Vagina (tissue), 2 donors: ENCODE measurements at places on chromosomes 5 and 9.

DNA sequence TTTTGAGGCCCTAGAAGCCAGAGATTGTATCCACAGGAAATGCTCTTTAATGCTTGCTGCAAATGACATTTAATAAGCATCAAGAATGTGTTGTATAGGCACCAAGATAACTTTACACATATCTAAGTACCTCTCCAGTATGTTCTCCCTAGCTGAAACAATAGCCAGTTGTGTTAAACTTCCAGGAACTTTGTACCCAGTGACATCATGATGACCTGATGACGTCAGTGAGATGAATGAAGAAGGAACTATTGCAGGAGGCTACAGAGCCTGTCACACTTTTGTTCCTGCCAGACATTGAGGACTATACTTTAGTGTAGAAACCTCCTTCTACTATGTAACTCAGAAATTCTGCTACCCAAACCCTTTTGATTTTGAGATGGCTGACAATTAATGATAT is 129.8 kb downstream of the CD180 start:
- no peak for DNase-seq

DNA sequence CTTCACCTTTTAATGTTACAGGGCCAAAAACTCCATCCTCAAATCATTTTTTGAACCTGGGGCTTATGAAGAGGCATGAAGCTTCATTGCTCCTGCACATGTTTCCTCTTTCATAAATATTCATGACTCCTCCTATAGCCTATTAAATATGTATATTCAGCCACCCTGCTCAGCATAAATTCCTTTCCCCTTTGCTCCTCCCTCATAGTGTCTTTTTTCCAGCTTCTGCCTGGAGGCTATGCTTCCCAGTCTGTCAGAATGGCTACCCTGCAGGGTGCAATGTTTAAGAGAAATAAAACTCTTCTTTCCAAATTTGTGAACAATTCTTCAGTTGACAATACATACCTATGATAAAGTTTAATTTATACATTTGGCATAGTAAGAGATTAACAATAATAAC is 1082.9 kb upstream of the CDH18 start:
- DNase-seq, result no peak

- DNase-seq, result no peak
These were observed 16.5 kb upstream of the ISCA1 start for GRCh38 chr9:86298873-86299272.

- no peak for DNase-seq
These were observed 436.7 kb downstream of the CETN3 start for GRCh38 chr5:89972901-89973300.

DNA sequence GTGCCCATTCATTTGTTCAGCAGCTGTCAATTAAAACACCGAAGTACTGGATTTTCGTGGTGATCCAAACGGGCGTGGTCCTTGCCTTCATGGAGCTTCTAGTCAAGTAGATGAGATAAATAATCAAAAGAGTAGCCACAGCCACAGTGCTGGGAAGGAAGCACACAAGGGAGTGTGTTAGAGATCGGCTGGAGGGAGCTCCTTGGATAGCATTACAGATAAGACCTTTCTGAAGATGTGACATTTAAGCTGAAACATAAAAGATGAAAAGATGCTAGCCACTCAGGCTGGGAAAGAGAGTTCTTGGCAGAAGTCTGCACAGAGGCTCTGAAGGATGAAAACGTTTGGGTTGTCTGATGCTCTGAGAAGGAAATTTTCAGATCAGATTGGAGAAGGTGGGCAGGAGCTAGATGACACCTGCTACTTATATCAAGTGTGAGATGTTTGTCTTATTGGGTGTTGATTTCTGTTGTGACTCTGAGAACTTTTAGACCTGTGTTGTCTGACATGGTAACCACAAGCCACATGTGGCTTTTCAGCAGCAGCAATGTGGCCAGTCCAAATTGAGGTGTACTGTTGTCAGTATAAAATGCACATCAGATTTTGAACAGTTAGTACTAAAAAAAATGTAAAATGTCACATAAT is 123.9 kb downstream of the TLE4 start:
- DNase-seq, result no peak

GRCh38 chr5:76294573-76294972 is 108.5 kb upstream of the IQGAP2 start:
- no peak for DNase-seq

DNA sequence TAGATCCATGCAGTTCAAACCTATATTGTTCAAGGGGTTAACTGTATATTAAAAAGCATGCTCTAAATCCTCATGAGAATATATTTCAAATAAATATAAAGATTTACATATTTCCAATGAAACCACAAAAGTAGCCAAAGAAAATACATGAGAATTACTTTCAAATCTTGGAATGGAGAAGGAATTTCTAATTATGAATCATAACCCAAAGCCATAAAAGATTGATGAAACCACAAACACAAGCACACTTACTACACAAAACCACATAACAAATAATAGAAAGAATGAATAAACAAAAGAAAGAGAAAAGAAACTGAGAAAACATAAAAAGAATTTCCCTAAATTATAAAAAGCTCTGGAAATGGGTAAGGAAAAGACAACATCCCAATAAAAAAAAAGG is 16.0 kb downstream of the ERP44 start:
- no peak for DNase-seq

- DNase-seq, result no peak
These were observed 60.7 kb downstream of the BHMT start for GRCh38 chr5:79172269-79172668.

- DNase-seq, result no peak
These were observed 288.5 kb downstream of the ZNF608 start for GRCh38 chr5:124457901-124458300.

- DNase-seq, result no peak
These were observed 118.6 kb downstream of the SEMA6A start for GRCh38 chr5:116456036-116456435.

DNA sequence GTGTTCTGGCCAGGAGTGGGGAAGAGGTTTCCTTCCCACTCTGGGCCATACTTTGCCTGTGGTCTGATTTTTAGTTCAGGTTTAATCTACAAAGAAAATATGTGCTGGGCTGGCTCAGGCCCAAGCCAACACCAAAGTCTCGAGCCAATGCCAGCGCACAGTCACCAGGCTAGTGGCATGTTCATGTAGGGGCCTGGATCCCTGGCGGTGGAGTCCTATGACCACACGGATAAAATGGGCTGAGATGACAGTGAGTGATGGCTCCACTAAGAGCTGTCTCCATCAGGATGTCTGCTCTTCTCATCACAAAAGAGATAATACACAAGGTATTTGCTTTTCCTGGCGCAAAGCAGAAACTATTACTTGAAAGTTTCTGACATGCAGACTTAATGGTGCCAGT is 92.9 kb upstream of the PTPN3 start:
- no peak for DNase-seq

DNA sequence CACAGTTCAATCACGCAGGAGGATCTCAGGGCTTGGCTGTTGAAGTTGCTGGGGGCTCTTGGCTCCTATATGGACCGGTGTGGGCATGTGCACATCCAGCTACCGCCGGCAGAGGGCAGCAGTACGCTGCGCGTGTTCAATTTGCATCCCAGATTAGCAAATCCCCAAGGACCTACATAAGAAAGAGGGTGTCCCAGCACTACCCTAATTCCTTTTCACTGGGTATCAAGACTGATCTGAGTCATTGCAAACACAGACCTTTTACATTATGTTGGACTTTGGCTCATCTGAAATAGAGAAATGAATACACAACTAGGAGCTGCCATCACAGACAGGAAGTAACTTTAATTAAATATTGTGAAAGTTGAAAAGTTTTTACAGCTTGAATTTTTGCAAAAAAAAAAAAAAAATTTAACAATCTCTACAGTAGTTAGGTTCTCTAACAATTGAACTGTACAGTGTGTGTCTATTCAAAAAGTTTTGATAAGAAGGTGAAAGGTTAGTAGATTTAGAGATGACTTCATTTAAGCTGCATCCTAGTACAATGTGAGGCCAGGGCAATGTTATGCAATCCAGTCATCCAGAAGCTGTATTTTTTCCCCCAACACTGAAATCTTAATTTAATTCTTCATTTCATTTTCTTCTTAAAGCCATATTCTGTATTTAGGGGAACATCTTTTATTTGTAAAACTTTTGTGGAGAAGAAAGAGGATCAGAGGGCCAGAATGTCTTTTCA is 404.0 kb downstream of the EBF1 start:
- no peak for DNase-seq

GRCh38 chr5:140227046-140227445 is 52.1 kb downstream of the CYSTM1 start:
- no peak for DNase-seq

DNA sequence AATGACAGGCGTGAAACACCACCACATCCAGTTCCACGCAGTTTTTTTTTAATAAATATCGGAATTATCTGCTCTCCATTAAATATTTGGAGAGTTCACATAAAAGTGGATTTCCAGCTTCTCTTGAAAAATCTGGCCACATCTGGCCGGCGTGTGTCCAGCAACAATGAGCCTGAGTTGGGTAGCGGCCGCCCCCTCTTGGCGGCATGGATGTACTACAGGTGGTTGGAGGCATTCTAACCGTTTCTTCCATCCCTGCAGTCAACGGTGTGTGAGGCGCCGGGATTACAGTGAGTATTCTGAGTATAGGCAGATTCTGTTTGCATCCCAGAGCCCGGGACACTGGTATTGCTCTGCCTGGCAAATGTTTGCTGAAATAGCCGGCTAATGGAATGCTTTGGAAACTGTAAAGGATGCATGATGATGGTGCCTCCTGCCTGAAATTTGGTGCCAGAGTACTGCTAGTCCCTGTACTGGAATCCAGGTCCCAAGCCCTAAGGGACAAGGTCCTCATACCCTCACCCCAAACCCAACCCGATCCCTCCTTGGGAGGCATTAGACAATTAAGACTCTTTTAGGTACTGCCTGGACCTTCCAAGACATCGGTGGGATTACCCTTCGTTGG is 13.6 kb upstream of the GM2A start:
- DNase-seq, result no peak

DNA sequence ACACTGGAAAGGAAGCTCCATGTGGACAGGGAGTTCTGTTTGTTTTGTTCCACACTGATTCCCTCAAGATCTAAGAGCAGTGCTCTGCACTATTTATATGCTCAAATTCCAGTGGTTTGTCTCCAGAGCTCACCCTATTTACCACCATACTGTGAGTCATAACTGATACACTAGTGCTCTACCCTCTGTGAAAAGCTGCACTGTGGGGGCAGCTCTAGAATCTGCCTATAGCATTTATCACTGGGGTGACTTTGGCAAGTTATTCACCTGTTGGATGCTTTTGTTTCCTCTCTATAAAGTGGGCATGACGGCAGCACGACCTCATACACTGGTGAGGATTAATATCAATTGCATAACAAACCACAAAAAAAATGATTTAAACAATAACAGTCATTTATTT is 307.8 kb downstream of the NR2F1-AS1 start:
- DNase-seq, result no peak

GRCh38 chr5:76927961-76928360 is 24.9 kb upstream of the CRHBP start:
- no peak for DNase-seq

DNA sequence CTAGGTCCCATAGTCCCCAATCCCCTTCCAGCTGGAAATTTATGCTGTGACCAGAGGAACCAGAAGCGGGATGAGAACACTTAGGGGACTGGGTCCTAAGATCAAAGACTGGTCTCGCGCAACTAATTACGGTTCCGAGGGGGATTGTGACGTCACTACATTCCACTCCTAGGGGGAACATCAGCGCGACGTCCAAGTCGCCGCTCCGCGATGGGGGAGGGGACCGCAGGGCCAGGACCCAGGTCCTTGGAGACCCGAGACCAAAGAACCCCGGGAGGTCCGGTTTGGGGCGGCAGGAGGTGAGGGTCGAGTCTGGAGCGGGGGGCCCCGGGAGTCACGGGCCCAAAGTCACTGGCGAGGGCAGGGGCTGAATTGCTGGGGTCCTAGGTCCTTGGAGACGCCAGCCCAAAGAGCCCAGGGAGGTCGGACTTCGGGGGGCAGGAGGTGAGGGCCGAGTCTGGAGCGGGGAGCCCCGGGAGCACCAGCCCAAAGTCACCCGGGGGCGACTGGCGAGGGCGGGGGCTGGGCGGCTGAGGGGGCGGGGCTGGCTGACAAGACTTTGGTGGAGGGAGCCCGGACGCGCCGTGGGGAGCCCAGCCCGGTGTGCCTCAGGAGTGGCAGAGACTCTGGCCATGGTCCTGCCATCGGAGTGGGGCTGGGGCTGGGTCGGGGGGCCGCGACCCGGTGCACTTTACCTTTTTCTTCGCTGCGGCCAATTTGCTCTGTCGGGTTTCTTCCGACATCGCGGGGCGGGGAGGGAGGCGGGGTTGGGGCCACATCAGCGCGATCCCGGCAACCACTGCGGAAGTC is at the start of gene GOLGA2:
Gene GOLGA2, minus strand, starts transcription at position 810 of the 810 bp plus-strand sequence. Its CDS starts 31 bp downstream, at position 779.
- no peak for DNase-seq
